ENCODE measurements at places on chromosomes 16 and 17.

DNA sequence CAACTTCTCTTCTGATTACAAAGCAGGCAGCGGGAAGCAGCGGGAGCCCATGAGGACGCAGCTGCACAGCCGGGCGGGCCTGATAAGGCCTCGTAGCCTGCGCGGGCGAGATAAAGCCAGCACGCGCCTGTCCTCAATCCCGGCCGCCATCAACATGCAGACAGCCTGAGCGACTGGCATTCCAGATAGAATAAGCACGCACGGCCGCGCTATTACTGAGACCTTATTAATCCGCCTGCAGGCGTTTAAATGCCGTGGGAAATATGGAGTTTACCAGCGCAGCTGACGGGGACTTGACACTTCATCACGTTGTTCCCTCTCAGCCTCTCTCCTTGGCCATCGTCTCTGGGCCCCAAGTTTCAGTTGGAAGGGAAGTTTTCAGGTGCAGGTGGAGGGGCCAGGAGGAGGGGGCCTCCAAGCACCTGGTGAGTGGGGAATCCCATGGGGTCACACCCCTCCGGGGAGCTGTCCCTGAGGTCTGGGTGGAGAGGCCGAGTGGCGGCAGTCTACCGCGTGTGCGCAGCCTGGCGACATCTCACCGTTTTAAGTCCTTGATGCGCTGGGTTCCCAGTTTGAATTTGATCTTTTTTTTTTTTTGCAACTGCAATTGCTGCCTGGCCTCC is 27.3 kb upstream of the CBFA2T3 start:
- DNase-seq, result no peak

- no peak for DNase-seq
These were observed 71.7 kb upstream of the BRD7 start for GRCh38 chr16:50440531-50440930.

GRCh38 chr17:58311429-58311894 is 17.1 kb downstream of the TSPOAP1 start:
- no peak for DNase-seq

- DNase-seq, result no peak
These were observed 16.0 kb downstream of the BTBD17 start for GRCh38 chr17:74345433-74346241.

DNA sequence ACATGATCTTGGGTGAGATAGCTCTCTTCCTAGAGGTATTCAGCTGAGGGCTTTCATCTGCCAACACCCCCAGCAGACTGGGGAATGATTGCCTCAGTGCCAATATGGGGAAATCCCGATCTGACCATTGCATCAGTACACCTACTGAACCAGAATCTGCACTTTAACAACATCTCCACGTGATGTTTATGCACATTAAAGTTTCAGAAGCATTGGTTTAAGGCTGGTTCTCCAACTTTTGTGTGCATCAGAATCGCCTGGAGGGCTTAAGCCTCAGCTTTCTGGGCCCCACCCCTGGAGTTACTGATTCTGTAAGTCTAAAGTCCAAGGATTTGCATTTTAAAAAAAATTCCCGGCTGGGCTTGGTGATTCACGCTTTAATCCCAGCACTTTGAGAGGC is 123.6 kb upstream of the MED13 start:
- no peak for DNase-seq

GRCh38 chr16:78654929-78655328 is 555.5 kb downstream of the WWOX start:
- DNase-seq, result no peak

- DNase-seq, result no peak
These were observed 334.1 kb upstream of the XYLT1 start for GRCh38 chr16:17804857-17805256.

DNA sequence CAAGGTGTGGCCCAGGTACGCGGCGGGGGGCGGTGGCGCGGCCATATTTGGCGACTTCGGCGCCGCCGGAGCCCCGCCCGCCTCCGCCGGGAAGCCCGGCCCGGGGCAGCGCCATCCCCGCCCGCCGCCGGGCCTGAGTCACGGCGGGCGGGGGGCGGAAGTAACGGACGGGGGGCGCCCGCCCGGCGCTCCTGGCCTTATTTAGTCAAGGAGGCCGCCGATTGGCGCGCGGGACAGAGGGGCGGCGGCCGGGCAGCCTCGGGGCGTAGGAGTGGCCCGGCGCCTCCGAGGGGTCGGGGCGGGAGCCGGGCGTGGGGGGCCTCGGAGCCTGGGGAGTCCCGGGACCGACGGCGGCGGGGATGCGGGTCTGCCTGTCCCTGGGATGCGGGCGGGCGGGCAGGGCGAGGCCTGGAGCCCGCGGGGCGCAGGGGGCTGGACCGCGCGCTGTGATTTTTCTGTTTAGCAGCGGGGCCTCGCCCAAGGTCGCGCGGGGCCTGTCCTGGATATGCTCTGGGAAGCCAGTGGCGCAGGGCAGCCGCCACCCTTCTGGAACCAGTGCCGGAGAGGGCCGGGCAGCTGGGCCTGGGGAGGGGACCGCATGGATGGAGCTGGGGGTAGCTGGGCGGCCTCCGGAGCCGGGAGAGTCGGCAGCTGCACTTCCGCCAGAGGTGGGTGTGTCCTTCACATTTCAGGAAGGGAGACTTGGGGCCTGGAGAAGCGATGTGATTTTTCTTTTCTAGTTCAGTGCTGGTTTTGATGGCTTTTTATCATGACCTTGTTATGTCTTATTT is 2.3 kb upstream of the ACTG1 start:
- DNase-seq, result no peak

DNA sequence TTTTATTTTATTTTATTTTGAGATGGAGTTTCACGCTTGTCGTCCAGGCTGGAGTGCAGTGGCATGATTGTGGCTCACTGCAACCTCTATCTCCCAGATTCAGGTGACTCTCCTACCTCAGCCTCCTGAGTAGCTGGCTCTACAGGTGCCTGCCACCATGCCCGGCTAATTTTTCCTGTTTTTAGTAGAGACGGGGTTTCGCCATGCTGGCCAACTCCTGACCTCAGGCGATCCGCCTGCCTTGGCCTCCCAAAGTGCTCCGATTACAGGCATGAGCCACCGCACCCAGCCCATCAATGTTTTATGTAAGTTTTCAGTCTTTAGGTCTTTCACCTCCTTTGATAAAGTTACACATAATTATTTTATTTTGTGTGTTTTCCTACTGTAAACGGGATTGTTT is 154.6 kb downstream of the COPRS start:
- no peak for DNase-seq

- no peak for DNase-seq
These were observed 57.1 kb downstream of the MAP2K4 start for GRCh38 chr17:12077773-12078172.

DNA sequence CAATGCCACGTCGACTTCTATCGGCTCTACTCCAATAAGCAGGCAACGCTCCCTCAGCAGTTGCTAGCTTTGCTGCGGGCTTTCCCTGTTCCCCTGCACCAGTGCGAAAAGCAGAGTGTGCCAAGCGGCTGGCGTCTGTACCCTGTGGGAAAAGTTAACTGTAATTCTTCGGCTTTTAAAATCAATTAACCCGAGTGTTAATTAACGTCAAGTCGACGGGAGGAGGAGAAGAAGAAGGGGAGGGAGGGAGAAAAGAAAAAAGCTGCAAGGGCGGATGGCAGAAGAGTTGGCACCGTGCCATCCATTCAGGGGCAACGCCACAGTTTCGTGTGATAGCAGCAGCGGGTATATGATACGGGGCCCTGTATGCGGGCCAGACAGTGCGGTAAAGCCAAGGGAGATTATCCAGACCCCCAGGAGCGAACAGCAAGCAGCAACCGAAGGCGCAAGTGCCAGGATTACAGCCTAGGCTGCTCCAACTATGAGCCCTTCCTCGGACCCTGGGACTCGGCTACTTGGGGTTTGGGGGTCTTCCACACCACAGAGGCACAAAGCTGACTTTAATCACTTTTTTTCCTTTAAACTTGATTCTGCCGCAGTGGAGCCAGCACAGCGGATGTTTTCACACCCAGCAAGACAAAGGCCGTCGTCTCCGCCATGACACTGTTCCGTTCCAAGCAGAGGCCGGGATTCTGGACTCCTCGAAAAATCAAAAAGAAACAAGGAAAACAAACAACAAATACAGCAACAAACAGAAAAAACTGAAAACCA is 253.8 kb upstream of the PMFBP1 start:
- no peak for DNase-seq

- DNase-seq, result no peak
These were observed 2.8 kb downstream of the PKMYT1 start for GRCh38 chr16:2977440-2977839.

Data from stimulated activated CD4-positive, alpha-beta T cell treated with anti-CD3 and anti-CD28 coated beads, TNF-alpha, amount 100 ng/mL, for 48 hours (primary cell).